ENCODE measurements at places on chromosomes 1 and 21. TPM values are rescaled to one million over a fixed set of nuclear protein-coding genes. Genes with fewer than 3 reads are reported as not detected.
A peak's percentile ranks its signal among the peaks of the same experiment; 100 is the strongest.

DNA sequence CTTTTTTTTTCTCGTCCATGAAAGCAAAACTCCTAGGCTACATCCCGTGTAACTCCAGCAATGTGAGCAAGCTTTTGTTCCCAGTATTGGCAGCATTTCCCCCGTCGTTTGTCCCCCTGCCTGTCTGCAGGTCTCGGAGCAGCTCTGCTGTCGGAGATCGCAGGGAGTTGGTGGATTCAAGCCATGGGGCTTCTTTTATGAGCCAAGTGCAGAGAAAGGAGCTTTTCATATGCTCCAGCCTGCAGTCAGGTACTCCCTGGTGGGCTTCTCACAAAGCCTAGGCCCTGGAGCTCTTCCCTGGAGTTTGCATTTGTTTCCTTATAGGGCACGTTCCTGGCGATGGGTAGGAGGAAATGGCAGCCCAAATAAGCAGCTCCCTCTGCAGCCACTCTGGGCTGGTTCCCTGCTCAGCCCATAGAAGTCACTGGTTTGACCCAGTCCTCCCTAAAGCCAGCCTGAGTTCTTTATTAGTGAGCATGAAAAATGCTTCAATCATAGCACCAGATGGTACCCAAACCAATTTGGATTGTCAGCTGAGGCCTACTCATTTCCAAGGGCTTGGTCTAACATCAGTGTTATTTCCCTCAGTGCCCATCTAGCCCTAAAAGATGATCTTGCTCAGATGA lies 78.3 kb downstream of the NUF2 start:
- H3K27ac ChIP-seq = no peak overlapping the region
- peaks cover 7% of the 10 kb centered on the region for H3K4me1 ChIP-seq
- peak overlapping the region; percentile 32 for H3K4me3 ChIP-seq
- no peaks in the 10 kb centered on the region for H3K27me3 ChIP-seq

Gene OR2L5
- not detected for total RNA-seq

DNA sequence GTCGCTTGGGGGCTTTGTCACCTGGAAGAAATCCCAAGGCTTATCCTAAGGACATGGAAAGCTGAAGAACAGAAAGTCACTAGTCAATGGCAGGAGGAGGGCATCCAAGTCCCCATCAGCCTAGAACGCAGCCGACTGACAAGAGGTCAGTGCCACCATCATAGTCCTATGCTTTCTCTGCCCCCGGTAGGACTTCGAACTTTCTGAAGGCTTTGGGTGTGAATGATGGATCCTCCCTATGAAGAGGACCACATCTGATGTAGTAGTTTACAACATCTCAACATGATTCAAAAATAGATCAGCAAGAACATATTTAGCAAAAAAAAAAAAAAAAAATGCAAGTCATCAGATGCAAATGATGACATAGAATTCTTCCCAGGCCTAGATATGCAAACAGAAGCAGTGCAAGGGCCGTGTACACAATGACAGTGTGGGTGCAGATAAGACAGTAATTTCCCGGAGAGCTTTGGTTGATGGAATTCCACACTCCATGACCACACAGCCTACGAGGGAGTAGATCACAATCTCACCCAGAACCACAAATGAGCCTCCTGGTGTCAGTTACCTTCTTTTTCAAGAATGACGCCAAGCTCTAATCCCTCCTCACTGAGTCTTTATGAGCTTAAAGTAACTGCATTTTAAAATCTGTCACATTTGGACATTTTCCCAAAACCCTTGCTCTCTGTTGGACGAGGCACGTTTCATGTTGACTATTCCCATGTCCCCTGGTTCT lies 88.2 kb downstream of the PSMG1 start:
- H3K36me3 ChIP-seq = 0 out of 2 replicates have a peak, but pooled peaks cover 3% of the 10 kb centered on the region
- no peak overlapping the region for H3K4me3 ChIP-seq
- H3K27ac ChIP-seq = no peak overlapping the region
- H3K27me3 ChIP-seq = no peaks in the 10 kb centered on the region

DNA sequence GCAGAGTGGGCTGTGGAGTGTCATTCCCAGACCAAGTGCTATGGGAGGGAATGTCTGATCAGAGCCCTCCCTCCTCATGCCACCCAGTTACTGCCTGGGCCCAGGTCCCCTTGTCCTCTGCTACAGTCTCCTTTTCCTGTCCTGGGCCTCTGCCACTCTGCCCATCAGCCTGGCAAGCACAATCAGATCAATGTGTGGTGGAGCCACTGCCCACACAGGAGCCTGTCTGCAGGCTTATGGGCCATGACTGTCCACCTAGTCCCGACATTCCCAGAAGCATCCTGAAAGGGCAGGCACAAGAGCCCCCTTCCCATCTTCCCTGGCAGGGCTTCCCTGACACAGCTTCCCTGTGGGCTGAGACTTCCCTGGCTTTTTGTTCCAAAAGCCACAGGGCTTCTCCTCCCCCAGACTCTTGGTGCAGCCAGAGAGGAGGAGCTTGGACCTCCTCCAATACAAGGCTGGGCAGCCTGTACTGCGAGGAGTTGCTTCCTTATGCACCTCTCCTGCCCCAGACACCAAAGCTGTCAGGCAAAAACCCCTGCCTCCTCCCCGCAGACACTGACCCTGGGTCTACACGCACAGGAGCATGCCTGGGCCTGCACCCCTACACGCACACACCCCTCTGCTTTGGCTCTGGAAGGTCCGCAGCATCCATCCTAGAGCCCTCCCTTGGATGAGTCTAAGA lies 29.2 kb upstream of the CNTN2 start:
- H3K27ac ChIP-seq = no peak overlapping the region
- peaks cover 3% of the 10 kb centered on the region for H3K4me1 ChIP-seq
- peak overlapping the region; percentile 36 for H3K4me3 ChIP-seq

GRCh38 chr1:83763361-83764095 lies 235.4 kb downstream of the TTLL7 start:
- H3K36me3 ChIP-seq = no peaks in the 10 kb centered on the region
- no peak overlapping the region for H3K4me3 ChIP-seq
- no peak overlapping the region for H3K27ac ChIP-seq
- no peaks in the 10 kb centered on the region for H3K27me3 ChIP-seq

Gene ANKRD34A
- total RNA-seq = 0.39 TPM

Gene S100A7
- not detected for total RNA-seq

GRCh38 chr1:117815926-117816325 lies 113.5 kb downstream of the GDAP2 start:
- DNase-seq = no peak
- no peaks in the 10 kb centered on the region for H3K4me1 ChIP-seq
- H3K4me3 ChIP-seq = no peak overlapping the region
- H3K36me3 ChIP-seq = no peaks in the 10 kb centered on the region
- no peak overlapping the region for H3K27ac ChIP-seq
- H3K27me3 ChIP-seq = no peaks in the 10 kb centered on the region

Gene GBP3
- not detected for total RNA-seq

GRCh38 chr21:45366931-45367401 lies 38.0 kb upstream of the COL18A1 start:
- DNase-seq = no peak
- peaks cover 2% of the 10 kb centered on the region for H3K27me3 ChIP-seq
- H3K4me3 ChIP-seq = no peak overlapping the region
- H3K4me1 ChIP-seq = peaks cover 2% of the 10 kb centered on the region
- H3K36me3 ChIP-seq = no peaks in the 10 kb centered on the region
- no peak overlapping the region for H3K27ac ChIP-seq

- H3K27me3 ChIP-seq = no peaks in the 10 kb centered on the region
- DNase-seq = no peak
- no peaks in the 10 kb centered on the region for H3K36me3 ChIP-seq
- no peaks in the 10 kb centered on the region for H3K4me1 ChIP-seq
These were observed 35.0 kb upstream of the TMEM61 start for GRCh38 chr1:54945393-54945936.

DNA sequence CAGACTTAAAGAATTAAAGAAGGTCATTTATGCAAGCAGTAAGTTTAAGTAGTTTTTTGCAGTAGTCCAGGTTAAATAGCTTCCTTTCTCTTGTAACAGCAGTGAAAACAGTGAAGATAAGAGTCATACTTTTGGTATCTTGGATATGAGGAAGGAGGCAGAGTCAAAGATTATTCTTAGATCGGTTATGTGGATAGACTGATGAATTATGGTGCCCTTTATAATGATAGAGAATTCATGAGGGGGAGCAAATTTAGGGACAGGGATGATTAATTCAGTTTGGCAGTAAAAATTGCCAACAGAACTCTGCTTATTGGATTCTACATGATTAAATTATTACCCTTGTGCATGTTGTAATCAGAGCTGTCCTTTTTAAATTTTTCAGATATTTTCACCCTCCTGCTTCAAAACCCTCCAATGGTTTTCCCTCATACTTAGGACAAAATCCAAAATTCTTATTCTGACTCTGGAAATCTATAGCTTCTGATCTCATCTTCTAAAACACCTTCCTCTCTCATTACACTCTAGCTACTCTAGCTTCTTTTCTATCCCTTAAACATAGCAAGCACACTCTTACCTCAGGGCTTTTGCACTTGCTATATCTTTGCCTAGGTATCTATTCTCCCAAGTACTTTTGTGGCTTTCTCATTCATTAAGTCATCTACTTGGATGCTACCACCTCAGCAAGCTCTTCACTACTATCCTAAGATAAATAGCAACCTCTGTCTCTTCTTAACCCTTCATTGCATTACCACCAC lies 79.8 kb downstream of the PKN2 start:
- H3K36me3 ChIP-seq = peaks cover 27% of the 10 kb centered on the region
- no peak overlapping the region for H3K4me3 ChIP-seq
- DNase-seq = no peak

DNA sequence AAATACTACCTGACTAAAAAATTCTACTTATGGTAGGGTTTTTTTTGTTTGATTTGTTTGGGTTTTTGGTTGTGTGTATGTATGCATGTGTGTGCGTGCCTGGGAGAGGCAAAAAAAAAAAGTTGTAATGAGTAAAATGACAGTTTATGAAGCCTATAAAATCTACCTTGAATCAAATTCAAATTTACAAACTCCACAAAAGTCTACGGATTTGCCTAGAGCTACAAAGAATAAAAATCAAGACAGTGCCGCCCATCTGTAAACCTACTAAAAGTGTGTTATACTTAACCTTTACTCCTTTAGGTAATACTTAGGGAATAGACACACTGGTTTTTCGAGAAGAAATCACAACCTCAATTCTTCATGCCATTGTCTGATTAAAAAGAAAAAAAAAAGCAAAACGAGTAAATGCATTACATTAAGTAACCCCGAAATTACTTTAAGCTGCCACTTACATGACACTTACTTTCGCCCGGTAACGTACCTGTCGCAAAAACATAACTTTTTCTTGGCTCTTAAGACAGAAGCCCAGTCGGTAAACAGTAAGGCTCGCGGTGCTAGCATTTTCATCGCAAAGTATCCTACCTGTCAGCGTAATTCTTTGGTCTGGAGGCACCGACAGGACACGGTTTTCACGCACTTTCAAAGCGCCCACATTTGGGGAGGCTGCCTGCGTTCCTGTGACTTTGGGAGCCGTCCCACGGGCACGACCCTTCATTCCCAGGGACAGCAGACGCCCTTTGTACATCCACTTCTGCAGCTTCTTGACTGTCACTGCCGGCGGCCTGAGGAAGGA lies 951 bp downstream of the SYDE2 start:
- H3K27ac ChIP-seq = no peak overlapping the region
- no peaks in the 10 kb centered on the region for H3K27me3 ChIP-seq
- no peaks in the 10 kb centered on the region for H3K4me1 ChIP-seq
- no peak for DNase-seq
- H3K36me3 ChIP-seq = peaks cover 4% of the 10 kb centered on the region

Gene SH3GLB1
- 37.4 TPM for total RNA-seq

Gene LCE3D
- total RNA-seq = not detected

DNA sequence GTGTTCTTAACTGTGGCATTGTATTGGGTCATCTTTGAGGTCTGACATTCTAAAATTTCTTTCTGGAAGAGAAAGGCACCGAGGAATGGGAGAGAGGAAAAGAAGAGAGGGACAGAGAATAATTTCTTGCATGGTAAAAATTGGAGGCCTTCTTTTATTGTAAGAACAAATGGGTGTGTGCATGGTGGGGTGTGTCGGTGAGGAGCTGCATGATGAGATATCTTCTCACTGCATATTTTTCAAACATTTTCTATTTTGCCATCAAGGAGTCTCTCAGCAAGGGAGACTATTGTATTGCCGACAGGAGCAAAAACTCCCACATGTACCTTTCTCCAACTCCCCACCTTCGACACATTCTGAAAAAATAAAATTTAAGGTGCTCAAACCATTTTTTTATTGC lies 6.5 kb upstream of the CTSE start:
- H3K27ac ChIP-seq = no peak overlapping the region
- H3K27me3 ChIP-seq = no peaks in the 10 kb centered on the region
- H3K4me1 ChIP-seq = no peaks in the 10 kb centered on the region
- no peaks in the 10 kb centered on the region for H3K36me3 ChIP-seq
- no peak for DNase-seq

DNA sequence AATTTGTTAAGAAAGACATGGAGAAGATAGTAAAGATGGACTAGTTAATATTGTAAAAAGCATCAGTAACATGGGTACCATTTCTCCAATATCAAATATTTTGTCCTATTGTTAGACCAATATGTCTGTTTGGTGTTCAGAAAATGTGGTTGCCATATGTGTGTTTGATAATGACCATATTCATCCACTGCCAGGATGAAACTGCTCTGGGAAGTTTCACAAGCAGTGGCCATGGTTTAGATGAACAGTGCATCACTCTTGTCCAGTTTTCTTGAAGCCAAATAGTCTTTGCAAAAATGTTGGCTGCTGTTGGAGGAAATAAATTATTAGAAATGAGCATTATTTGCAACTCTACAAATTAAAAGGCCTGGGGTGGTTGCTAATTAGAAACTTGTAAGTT lies 333.8 kb downstream of the NUF2 start:
- peaks cover 3% of the 10 kb centered on the region for H3K36me3 ChIP-seq
- no peaks in the 10 kb centered on the region for H3K27me3 ChIP-seq
- DNase-seq = no peak
- H3K4me1 ChIP-seq = no peaks in the 10 kb centered on the region

DNA sequence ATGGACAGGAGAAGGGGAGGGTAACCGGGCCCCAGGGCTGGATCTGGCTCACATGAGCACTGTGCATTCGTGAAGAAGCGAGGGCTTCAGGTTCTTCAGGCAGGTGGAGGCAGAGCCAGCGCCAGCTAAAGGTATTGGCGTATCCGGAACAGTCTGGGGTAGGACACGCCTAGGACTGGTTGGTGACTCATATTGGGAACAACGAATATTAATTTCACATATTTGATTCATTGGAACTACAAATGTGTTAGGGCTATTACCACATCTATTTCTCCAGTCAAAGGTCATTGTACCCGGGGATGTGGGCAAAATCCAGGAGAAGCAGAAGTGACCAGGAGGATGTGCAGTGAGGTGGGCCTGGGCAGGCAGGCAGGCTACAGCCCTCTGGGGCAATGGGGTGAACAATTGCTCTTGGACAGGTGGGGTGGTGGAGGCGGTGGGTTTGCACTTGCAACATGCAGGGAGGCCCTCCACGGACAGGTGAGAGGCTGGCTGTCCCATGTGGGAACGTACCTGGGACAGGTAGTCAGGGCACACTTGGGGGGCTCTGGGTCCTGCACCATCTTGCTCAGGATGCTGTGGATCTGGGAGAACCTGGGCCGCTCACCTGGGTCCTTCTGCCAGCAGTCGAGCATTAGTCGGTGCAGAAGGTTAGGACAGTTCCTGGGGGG lies 26.7 kb downstream of the CDCA8 start:
- no peak for DNase-seq
- no peaks in the 10 kb centered on the region for H3K4me1 ChIP-seq
- H3K27ac ChIP-seq = no peak overlapping the region

- no peak overlapping the region for H3K4me3 ChIP-seq
- no peak overlapping the region for H3K27ac ChIP-seq
- DNase-seq = peak; percentile 89
- H3K27me3 ChIP-seq = no peaks in the 10 kb centered on the region
These were observed 226.8 kb downstream of the LMX1A start for GRCh38 chr1:165129568-165130164.

Gene F3
- 21.7 TPM for total RNA-seq

- no peak for DNase-seq
- H3K27ac ChIP-seq = no peak overlapping the region
- H3K27me3 ChIP-seq = no peaks in the 10 kb centered on the region
- no peaks in the 10 kb centered on the region for H3K4me1 ChIP-seq
- no peak overlapping the region for H3K4me3 ChIP-seq
These were observed 179.0 kb downstream of the EIF4G3 start for GRCh38 chr1:20997602-20998224.
